Aorta (tissue), 5 donors: ENCODE measurements at places on chromosomes 7 and 10. TPM values are rescaled to one million over a fixed set of nuclear protein-coding genes. Genes with fewer than 3 reads are reported as not detected.
A peak's percentile ranks its signal among the peaks of the same experiment; 100 is the strongest.

DNA sequence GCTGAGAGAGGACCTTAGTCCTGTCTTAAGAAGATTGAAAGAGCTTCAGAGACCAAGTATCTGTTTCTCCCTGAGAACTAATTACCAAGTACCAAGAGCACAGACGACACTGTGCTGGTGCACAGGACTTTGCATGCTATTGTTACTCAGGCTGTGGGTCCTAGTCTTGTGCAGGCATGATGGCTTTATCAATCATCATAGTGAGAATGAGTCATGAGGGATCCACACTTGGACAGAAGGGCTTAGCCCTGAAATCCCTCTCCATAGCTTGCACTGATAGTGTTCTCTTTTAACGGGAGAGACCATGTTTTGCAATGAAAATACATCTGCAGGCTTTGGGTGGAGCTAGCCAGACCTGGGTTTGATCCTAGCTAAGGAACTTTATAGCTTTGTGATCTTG is 93.3 kb downstream of the SORCS3 start:
- no peaks in the 10 kb centered on the region for H3K27me3 ChIP-seq
- no peak overlapping the region for H3K27ac ChIP-seq
- no peak overlapping the region for H3K4me3 ChIP-seq
- no peaks in the 10 kb centered on the region for H3K4me1 ChIP-seq
- H3K36me3 ChIP-seq = no peaks in the 10 kb centered on the region

DNA sequence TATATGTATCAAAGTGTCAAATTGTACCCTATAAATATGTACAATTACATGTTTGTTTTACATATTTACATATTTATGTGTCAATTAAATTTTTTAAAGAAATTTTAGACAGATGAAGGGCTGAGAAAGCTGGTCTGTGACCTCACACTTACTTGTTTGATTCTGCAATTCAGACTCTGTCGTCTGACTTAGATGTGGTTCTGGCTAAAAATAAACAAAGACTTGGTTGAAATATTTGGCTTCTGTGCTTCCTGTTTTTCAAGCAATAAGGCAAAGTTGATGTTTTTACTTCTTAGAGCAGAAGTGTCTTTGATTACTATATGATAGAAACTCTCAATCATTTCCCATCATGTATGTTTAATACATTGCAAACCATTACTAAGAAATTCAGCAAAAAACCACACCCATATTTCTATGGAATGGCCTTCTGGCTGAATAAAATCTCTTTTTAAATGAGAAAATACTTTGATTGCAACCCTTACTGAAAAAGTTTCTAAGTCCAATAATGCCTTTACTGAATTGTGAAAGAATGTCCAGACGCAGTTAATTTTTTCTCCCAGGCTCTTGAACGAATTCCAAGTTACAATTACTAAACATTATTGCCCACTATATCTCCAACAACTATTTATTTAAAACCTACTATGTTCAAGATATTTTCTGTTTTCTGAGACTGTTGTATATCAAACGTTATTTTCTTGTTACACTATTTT is 59.5 kb upstream of the PRKG1 start:
- H3K36me3 ChIP-seq = no peaks in the 10 kb centered on the region
- peaks cover 7% of the 10 kb centered on the region for H3K4me1 ChIP-seq
- H3K27me3 ChIP-seq = no peaks in the 10 kb centered on the region
- no peak overlapping the region for H3K27ac ChIP-seq
- no peak overlapping the region for H3K4me3 ChIP-seq

DNA sequence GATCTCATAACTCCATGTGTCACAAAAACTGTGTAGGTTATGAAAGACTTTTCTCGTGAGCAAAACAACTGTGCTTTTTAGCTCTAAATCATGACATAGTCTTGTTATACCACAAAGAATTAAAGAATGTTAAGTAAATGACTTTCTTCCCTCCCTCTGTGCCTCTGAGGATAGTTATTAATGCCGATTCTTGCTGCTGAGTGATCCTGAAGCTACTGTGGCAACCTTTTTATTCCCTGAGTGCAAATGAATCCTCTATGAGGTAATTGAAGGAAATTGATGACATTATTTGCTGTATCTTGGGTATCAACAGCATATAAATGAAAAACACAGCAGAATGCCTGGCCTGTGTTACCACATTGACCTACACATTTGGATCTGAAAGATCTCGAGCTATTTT is 142.2 kb upstream of the HDAC9 start:
- no peak overlapping the region for H3K4me3 ChIP-seq
- H3K27me3 ChIP-seq = no peaks in the 10 kb centered on the region
- no peak overlapping the region for H3K27ac ChIP-seq
- H3K4me1 ChIP-seq = no peaks in the 10 kb centered on the region
- DNase-seq = no peak

Gene PPP1R9A
- total RNA-seq = 7.4 TPM

DNA sequence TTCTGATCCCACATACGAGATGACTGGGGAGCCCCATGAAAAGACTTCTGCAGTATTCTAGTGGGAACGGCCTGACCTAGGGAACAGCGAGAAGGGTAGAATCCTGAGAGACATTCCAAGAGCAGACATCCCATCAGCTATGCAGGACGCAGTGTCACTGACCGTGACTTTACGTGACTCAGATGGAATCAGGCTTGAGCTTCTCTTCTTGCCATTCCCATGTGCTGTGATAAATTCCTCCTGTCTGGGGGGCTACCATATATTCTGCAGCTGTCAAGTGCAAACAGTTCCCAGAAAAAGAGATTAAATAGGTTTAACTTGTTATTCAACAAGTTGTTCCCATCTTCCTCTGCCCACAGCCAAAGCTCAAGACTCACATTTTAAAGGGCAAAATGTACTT is 73.1 kb upstream of the PDE1C start:
- no peaks in the 10 kb centered on the region for H3K4me1 ChIP-seq
- no peak overlapping the region for H3K27ac ChIP-seq
- no peak overlapping the region for H3K4me3 ChIP-seq
- DNase-seq = no peak

Gene UCMA
- total RNA-seq = not detected

DNA sequence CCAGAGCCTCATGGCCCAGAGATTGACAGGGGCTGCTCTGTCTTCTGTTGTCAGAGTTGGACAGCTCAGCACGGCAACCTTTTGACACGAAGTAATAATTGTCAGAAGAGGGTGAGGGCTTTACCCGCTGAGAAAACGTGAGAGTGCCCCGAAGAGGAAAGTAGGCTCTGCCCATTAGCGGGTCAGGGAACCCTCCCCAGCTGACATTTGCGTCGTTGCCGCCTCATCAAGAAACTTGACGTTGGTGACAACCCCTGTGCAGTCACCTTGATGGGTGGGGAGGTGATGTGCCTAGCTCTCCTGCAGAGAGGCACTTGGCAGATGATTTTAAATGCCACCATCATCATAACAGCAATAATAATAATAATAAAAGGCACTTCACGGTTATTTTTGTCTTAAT is 202.1 kb downstream of the USP6NL start:
- no peak overlapping the region for H3K27ac ChIP-seq
- no peak for DNase-seq
- no peak overlapping the region for H3K4me3 ChIP-seq
- no peaks in the 10 kb centered on the region for H3K4me1 ChIP-seq
- no peaks in the 10 kb centered on the region for H3K36me3 ChIP-seq
- H3K27me3 ChIP-seq = no peaks in the 10 kb centered on the region

Gene UCN3
- not detected for total RNA-seq

GRCh38 chr10:84344526-84344925 is 16.1 kb downstream of the CCSER2 start:
- no peak for DNase-seq
- H3K4me1 ChIP-seq = peaks cover 2% of the 10 kb centered on the region

DNA sequence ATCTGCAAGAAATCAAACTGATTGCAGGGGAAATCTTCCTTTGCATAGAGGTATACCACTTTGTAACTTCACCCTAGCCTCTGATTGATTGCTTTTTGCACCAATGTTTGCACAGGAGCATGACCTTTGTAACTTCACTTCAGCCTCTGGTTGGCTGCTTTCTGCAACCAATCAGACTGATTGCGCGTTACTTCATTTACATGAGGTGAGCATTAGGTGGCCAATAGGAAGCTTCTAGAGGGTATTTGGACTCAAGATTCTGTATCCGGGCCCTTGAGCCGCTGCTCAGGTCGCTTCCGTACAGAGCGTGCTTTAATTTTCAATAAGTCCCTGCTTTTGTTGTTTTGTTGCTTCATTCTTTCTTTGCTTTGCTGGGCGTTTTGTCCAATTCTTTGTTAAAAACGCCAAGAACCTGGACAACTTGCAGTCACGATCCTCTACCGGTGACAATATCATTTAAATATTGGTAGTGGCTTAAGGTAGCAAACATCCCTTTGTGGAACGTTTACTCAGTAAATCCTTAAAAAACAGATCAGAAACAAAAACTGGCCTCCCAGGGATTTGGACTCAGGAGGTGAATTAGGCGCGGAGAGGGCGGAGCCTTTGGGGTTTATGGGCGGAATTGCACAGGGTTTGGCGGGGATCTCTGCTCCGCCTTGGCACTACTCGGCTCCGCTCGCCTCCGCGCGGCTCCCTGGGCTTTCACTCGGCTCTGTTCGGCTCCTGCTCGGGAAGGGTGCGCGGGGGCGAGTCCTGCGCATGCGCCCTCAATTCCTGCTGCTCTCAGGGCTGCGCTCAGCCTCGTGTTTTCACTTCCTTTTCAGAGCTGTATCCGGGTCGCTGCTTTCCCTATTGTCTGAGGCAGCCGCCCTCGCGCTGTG is at the start of gene PHF14:
TSS of gene PHF14 (plus strand) at position 812 of the 881 bp plus-strand sequence. CDS start 452 bp downstream, outside the sequence.
- no peak within 1 kb of the TSS for H3K27ac ChIP-seq
- no peaks in the 10 kb centered on the region for H3K36me3 ChIP-seq
- no peaks in the 10 kb centered on the region for H3K4me1 ChIP-seq

Gene MEOX2
- total RNA-seq = 35.9 TPM

DNA sequence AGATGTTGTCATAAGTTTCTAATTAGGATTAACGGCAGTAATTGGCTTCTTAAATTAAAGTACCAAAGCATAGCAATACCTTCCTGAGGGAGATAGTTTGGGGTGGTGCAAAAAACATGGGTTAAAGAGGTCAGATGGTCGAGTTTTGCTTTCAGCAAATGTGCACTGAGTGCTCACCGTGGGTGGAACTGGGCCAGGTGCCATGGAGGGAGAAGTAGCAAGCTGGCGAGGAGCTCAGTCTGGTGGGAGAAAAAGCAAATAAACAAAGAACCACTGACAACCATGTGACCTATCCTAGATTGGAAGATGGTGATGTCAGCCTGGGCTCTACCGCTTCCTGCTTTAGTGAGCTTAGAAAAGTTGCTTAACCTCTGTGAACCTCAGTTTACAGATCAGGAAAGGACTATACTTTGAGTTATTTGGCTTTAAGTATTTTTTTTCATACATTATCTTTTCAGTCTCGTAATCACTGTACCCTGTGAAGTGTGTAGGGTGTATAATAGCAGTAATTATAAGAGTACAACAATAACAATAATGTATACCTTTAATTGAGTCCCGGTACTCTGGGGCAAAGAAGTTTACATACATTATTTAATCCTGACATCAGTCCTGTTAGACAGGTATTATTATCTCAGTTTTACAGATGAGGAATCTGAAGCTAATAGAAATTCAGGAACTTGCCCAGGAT is 69.0 kb upstream of the PDCD4 start:
- no peak overlapping the region for H3K4me3 ChIP-seq
- H3K4me1 ChIP-seq = no peaks in the 10 kb centered on the region
- peak overlapping the region; percentile 32 for H3K27ac ChIP-seq
- peaks cover 2% of the 10 kb centered on the region for H3K36me3 ChIP-seq
- H3K27me3 ChIP-seq = no peaks in the 10 kb centered on the region

- no peaks in the 10 kb centered on the region for H3K4me1 ChIP-seq
- no peaks in the 10 kb centered on the region for H3K27me3 ChIP-seq
- H3K27ac ChIP-seq = no peak overlapping the region
- H3K4me3 ChIP-seq = no peak overlapping the region
Observed at GRCh38 chr7:80312139-80312661, 177.6 kb downstream of the GNAI1 start.
